Activated CD4-positive, alpha-beta T cell treated with anti-CD3 and anti-CD28 coated beads, Interleukin-2, amount 10 ng/mL, durations not matched to agents 7 days and 5 days (primary cell): ENCODE measurements at places on chromosomes 13 and 19. TPM values are rescaled to one million over a fixed set of nuclear protein-coding genes. Genes with fewer than 3 reads are reported as not detected.
A peak's percentile ranks its signal among the peaks of the same experiment; 100 is the strongest.

DNA sequence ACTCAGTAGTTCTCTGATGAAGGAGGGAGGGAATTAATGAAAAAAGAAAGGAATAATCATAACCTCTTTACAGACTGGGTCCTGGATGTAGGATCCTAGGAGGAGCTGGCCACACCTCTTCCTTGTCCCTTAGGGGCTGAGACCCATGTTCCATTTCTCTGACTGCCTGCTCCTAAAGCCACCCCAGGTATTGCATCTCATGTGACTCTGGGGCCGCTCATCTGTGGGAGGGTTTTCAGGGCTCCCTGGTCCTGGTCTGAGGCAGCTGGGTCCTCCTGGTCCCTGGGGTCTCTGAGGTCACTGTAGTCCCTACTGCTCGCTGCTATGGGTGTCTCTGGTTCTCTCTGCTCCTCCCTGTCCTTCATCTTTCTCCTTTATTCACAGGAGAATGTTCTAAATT lies 2.9 kb downstream of the CEACAM21 start:
- no peak for DNase-seq
- no peaks in the 10 kb centered on the region for H3K27me3 ChIP-seq
- no peak overlapping the region for H3K27ac ChIP-seq
- no peak overlapping the region for H3K4me3 ChIP-seq
- peaks cover 27% of the 10 kb centered on the region for H3K4me1 ChIP-seq

DNA sequence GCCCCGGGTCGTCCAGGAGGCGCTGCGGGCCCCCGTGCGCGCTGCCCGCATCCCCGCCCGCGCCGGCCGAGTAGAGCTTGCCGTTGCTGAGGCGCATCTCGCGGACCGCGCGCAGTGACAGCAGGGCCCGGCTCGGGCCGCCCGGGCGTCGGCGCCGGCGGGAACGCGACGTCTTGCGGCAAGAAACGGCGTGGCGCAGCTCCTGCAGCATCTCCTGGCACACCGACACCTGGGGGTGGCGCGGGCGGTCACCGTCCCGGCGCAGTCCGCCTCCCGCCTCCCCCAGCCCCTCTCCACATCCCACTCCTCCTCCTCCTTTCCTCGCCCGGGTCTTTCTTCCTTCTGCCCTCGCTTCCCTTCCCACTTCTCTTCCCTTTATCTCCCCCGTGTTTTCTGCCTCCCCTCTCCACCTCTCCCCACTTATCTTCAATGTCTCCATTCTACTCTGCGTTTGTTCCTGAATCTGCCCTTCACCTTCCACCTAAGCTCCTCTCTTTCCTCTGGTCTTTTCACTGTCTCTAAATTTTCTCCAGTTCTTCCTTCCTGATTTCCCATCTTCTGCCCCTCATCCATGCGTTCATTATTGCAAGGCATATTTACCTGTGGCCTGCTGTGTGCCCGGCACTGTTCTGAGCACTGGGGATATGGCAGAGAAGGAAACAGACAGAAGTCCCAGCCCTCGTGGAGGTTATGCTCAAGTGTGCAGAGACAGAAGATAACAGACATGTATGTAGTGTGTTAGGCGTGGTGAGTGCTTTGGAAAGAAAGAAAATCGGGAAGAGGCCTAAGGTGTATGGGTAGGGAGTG lies 5.2 kb upstream of the ATP1A3 start:
- no peak overlapping the region for H3K4me3 ChIP-seq
- H3K36me3 ChIP-seq: no peaks in the 10 kb centered on the region
- no peak overlapping the region for H3K27ac ChIP-seq
- H3K4me1 ChIP-seq: peaks cover 43% of the 10 kb centered on the region
- DNase-seq: no peak

TRPM4 gene
- total RNA-seq: 0.33 TPM

GRCh38 chr19:38023671-38024541 lies 116.9 kb downstream of the SIPA1L3 start:
- H3K27ac ChIP-seq: no peak overlapping the region
- H3K36me3 ChIP-seq: no peaks in the 10 kb centered on the region
- H3K27me3 ChIP-seq: no peaks in the 10 kb centered on the region
- no peaks in the 10 kb centered on the region for H3K4me1 ChIP-seq

SMAD9 gene
- not detected for total RNA-seq

CRLF1 gene
- not detected for total RNA-seq

CGB8 gene
- total RNA-seq: not detected

CDX2 gene
- total RNA-seq: not detected

SPC24 gene
- 97.3 TPM for total RNA-seq

NRTN gene
- not detected for total RNA-seq

PSG7 gene
- total RNA-seq: not detected

DNA sequence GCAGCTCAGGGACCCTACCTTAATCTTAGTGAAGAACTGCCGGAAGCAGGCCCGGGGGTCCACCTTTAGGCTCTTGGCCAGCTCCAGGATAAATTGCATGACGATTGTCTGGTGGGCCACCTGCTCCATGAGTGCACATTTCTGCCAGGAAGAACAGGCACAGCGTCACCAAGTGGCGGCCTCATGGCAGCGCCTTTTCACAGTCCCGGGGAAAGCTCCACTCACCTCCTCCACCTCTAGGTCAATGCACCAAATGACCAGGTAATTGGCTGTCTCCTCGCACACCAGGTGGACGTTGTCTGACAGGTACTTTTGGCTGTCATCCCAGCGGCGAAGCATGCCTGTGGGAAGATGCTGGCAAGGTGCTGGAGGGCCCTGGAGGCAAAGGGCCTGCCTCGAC lies 8.3 kb downstream of the CDC37 start:
- H3K4me3 ChIP-seq: no peak overlapping the region
- H3K27ac ChIP-seq: no peak overlapping the region
- H3K27me3 ChIP-seq: no peaks in the 10 kb centered on the region
- no peak for DNase-seq
- H3K36me3 ChIP-seq: peaks cover 27% of the 10 kb centered on the region
- peaks cover 12% of the 10 kb centered on the region for H3K4me1 ChIP-seq

DNA sequence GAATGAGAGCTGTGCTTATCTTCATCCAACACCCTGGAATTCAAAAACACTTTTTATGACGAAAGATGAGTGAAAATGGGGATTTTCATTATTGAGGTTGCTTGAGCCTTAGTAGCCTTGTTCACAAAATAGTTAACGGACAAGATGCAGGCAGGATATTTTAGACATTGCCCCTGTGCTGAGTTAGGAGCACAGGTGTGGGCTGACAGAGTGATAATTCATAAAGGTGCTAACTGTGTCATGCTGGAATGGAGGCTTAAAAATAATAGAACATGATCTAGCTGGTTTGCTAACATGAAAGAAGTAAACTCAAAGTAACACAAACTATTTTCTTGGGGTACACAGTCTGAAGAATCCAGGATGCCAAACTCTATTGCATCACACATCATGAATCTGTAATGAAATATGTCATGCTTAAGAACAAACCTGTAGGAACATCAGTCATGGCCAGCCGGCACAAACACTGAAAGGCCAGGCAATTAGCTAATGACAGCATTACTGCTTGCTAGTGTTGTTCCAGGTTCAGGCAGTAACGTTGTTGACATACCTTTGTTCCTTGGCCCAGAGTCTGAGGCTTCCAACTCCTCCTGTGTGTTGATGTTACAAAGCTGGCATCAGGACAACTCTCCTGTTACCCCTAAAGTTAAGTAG lies 55.3 kb downstream of the FRY start:
- H3K27me3 ChIP-seq: no peaks in the 10 kb centered on the region
- peaks cover 2% of the 10 kb centered on the region for H3K4me1 ChIP-seq
- DNase-seq: no peak
- H3K4me3 ChIP-seq: no peak overlapping the region

- H3K4me3 ChIP-seq: no peak overlapping the region
- peaks cover 45% of the 10 kb centered on the region for H3K4me1 ChIP-seq
- peak; percentile 71 for DNase-seq
Observed at GRCh38 chr19:42184401-42184861, 33.0 kb downstream of the DEDD2 start.

GRCh38 chr19:46000491-46001246 lies 5.4 kb downstream of the CCDC61 start:
- peaks cover 8% of the 10 kb centered on the region for H3K27me3 ChIP-seq
- peaks cover 29% of the 10 kb centered on the region for H3K4me1 ChIP-seq
- DNase-seq: peak; percentile 79
- H3K36me3 ChIP-seq: peaks cover 9% of the 10 kb centered on the region
- H3K4me3 ChIP-seq: peak overlapping the region; percentile 70

N4BP2L2 gene
- total RNA-seq: 136 TPM

GFY gene
- total RNA-seq: not detected

DNA sequence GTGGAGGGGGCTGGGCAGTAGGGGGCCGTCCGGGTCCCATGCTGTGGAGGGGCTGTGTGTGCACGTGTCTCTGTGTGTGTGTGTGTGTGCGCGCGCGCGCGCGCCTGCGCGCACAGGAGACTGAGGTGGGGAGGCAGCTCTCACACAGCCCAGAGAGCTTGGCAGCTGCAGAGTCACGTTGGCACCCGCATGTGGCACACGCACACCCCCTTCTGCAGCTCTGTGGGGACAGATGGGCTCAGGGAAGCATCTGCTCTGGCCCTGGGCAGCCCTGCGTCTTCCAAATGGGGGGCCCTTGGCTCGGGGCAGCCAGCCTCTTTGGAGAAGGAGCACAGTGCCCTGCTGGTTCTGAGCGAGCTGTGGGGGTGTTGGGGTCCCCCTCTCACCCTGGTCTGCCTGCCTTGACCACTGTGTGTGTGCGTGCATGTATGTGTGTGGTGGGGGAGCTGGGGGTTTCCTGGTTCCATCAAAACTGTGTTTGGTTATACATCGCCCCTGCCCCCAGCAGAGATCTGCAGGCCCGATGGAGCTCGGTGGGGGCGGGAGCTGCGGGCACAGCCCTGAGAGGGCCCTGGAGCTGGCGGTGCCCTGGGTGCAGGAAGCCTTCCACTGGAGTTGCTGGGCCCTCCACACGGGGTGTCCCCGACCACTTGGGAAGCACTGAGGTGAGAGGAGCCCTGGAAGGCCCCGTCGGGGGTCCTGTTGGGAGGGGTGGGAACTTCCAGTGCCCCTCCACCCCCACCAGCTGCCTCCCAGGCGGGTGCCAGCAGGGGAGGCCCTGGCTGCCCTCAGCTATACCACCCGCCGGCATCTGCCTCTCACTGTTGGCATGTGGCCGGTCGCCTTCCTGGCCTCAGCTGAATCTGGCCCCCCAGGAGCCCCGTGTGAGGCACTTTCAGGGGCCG lies 67.1 kb downstream of the KDM4B start:
- H3K36me3 ChIP-seq: peaks cover 2% of the 10 kb centered on the region
- H3K4me3 ChIP-seq: no peak overlapping the region
- no peak for DNase-seq
- no peaks in the 10 kb centered on the region for H3K4me1 ChIP-seq

DNA sequence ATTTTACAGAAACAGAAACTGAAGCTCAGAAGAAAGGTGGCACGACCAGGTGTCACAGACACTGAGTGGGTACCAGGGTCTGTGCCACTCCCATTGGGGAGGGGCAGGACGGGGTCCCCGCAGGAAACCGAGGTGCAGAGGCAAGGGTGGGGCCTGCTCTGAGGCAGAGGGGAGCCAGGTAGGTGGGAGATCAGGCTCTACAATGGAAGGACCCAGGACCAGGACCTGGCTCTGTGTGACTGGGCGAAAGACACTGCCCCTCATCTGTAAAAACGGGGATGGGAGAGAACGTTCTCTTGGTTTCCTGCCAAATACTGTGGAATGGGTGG lies 2.8 kb downstream of the PTGIR start:
- no peaks in the 10 kb centered on the region for H3K27me3 ChIP-seq
- H3K36me3 ChIP-seq: peaks cover 6% of the 10 kb centered on the region
- DNase-seq: no peak
- H3K4me3 ChIP-seq: peak overlapping the region; percentile 63

GRCh38 chr19:17037966-17038500 lies 11.4 kb upstream of the CPAMD8 start:
- no peak overlapping the region for H3K4me3 ChIP-seq
- no peaks in the 10 kb centered on the region for H3K36me3 ChIP-seq
- H3K27ac ChIP-seq: no peak overlapping the region
- no peaks in the 10 kb centered on the region for H3K27me3 ChIP-seq
- no peak for DNase-seq

UBXN6 gene
- 44.6 TPM for total RNA-seq

DNA sequence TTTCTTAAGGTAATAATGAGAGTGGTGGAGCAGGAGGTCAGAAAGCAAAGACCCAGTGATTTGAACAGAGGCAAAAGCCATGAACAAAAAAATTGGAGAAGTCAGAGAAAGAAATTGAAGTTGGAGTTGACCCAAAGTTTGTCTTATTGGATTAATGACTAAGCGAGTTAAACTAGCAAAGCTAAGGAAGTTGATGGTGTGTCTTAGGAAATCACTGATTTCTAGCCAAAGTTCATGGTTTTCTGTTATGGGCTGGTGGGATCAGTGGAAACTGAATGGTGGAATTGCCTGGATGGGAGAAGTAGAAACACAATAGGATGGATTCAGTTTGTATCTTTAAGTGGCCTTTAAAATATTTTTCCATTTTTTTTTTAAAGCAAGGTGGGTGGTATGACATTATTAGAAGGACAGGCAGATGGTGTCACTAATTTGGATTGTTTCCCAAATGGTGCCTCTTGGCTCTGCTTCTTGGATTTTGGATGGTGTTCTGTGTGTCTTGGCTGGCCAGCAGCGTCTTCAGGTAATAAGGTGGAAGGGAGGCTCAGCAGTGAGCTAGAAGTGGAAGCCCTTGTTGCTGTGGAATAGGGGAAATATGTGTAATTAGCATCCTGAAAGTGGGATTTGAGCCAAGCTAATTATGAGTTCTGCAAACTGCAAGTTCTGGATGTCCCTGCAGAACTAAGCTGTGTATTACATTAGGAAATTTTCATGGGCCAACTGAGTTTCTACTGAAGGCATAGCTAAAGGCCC lies 302.9 kb downstream of the LMO7 start:
- H3K4me3 ChIP-seq: no peak overlapping the region
- DNase-seq: no peak
- no peaks in the 10 kb centered on the region for H3K4me1 ChIP-seq

HRC gene
- not detected for total RNA-seq

DNA sequence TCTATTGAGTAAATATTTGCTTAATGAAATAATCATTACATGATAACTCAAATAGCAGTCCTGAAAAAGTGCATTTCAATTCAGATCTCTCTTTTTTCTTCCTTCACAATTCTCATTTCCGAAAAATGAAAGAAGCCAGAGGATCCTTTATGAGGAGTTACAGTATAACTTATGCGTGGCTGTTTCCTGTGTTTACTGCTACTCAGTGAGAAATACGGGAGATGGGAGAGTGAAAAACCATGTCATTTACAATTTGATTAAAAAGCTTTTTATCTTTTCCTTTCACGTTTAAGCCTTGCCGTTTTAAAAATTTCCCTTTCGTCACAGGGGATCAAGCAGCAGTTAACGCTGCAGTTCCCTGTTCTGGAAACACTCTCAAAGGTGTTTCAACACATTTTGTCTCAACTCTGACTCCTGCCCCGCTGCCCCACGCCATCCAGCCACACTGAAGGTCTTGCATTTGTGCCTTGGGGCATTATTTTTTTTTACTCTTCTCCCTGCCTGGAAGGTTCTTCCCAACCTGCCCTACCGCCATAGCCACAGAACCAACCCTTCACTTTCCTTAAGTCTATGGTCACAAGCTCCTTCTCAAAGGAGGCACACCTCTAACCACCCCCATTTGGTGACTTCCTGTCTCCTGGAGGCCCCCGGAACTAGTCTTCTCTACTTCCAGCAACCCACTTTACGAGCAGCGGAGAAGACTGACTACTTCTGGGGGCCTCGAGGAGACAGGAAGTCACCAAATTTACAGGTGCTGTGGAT lies 17.0 kb downstream of the KL start:
- DNase-seq: peak; percentile 24
- peaks cover 24% of the 10 kb centered on the region for H3K27me3 ChIP-seq
- H3K4me1 ChIP-seq: peaks cover 14% of the 10 kb centered on the region
- H3K4me3 ChIP-seq: peak overlapping the region; percentile 56
- H3K36me3 ChIP-seq: no peaks in the 10 kb centered on the region

- DNase-seq: no peak
- H3K27ac ChIP-seq: no peak overlapping the region
- H3K36me3 ChIP-seq: peaks cover 5% of the 10 kb centered on the region
- H3K4me3 ChIP-seq: no peak overlapping the region
- peaks cover 9% of the 10 kb centered on the region for H3K27me3 ChIP-seq
- peaks cover 11% of the 10 kb centered on the region for H3K4me1 ChIP-seq
Observed at GRCh38 chr19:17379221-17379631, 2.1 kb upstream of the PLVAP start.

SPIB gene
- total RNA-seq: 0.48 TPM

SIGLEC14 gene
- total RNA-seq: not detected

THSD1 gene
- 0.27 TPM for total RNA-seq
